Stimulated activated effector memory CD8-positive, alpha-beta T cell treated with anti-CD3 and anti-CD28 coated beads, Interleukin-12 subunit alpha, Interleukin-12 subunit beta, amount 100 ng/mL, for 72 hours (primary cell): ENCODE measurements at places on chromosomes 12 and 14.

- peak; percentile 31 for DNase-seq
Measured at GRCh38 chr12:6230321-6231110, 30.3 kb downstream of the CD9 start.

GRCh38 chr12:81465191-81465590 is 294.0 kb downstream of the PPFIA2 start:
- DNase-seq: no peak

GRCh38 chr12:52630599-52631200 is 12.3 kb upstream of the KRT73 start:
- no peak for DNase-seq

GRCh38 chr12:55815473-55815872 is 2.1 kb downstream of the SARNP start:
- DNase-seq: no peak

DNA sequence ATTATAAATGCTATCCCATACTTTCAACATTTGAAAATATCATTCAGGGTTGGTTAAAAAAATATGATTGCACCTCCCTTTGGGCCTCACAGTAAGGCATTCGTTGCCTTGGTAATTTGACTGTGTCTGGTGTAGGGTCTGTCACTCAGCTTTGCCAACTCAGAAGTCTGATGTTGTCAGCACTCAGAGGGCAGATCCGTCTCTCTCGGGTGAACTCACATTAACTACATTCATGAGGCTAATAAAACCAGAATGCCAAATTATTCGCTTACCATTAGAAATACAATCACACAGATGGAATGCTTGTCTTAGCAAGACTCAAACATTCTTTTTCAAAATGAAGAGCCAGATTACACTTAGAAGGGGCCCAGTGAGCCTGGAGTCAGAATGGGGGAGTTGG is 53.0 kb downstream of the NPAS3 start:
- no peak for DNase-seq

- DNase-seq: no peak
Measured at GRCh38 chr14:94653321-94653720, 41.1 kb downstream of the SERPINA3 start.

DNA sequence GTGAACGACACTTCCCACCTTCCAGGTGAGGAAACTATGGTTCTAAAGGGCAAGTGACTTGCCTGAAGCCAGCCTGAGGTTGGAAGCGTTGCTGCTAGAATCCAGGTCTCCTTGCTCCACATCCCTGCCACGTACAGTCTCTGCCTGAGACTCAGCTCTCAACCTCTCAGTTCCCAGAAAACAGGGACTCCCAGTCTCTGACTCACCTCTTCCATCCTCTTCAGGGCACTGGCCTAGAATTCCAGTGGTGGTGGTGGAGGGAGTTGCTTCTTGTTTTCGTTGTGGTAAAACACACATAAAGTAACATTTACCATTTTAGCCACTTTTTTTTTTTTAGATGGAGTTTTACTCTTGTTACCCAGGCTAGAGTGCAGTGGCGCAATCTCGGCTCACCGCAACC is 7.3 kb downstream of the GPR68 start:
- DNase-seq: no peak

GRCh38 chr14:67984274-67984673 is 164.7 kb downstream of the RAD51B start:
- no peak for DNase-seq

- DNase-seq: peak; percentile 71
Measured at GRCh38 chr12:49636979-49637755, 13.8 kb downstream of the PRPF40B start.

DNA sequence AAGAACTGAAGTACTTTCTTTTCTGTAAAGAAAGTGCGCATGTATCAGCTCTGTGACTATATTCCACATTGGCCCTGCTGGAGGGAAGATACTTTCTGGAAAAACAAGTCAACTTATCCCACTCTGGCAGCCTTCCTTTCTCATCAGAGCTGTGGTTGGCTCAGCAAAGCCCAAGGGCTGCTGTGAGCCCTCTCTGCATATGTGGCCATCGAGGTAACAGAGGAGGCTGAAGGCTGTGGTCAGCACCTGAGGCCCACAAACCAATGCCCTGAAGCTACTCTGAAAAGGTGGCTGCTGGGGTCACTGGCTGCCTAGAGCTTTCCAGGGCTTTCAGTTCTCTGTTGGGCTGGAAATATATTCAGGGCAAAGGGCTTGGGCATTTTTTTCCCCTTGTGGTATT is 70.8 kb upstream of the IGF1 start:
- DNase-seq: no peak

DNA sequence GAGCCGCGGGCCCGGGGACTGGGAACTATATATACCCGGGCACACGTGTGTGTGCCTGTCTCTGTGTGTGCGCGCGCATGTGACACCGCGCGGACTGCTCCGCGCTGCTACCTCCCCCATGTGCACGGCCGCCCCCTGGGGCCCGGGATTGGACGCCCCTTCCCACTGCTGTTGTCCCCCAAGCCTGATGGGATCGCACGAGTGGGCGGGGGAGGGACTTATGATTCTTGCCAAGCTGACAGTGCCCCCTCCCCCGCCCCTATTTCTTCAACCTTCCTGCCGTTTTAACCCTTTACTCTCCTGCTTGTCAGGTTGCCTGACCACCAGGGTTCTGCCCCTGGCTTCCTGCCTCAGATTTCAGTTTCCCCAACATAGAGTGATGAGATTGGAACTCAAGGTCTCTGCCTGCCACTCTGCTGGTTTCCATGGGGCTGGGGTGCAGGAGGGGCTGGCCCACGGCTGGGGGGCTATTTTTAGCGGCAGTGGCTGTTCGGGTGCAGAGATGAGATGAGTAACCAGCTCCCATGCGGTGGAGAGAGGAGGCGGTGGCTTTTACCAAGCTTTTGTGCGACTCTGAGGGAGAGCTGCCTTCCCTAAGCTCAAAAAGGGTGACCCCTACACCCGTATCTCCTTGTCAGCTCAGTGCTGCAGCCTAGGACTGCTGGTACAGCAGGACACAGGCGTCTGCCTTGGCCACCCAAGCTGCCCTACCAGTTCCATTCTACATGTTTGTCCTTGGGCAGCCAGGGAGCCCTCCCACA is at the start of gene DDN:
Gene DDN, minus strand, starts transcription at position 5 of the 761 bp plus-strand sequence. CDS start 88 bp downstream, outside the sequence.
- peak; percentile 28 for DNase-seq

- DNase-seq: no peak
Measured at GRCh38 chr14:60485598-60486251, at the start of gene C14orf39. Gene C14orf39, minus strand, starts transcription at chr14:60486063. Its CDS starts 985 bp downstream, at chr14:60485078.

GRCh38 chr14:99802301-99803105 is 9.3 kb downstream of the EML1 start:
- DNase-seq: no peak

- no peak for DNase-seq
Measured at GRCh38 chr12:107091381-107091780, 2.0 kb downstream of the CRY1 start.

GRCh38 chr14:88194531-88194930 is 128.5 kb downstream of the KCNK10 start:
- DNase-seq: no peak

GRCh38 chr12:68981516-68981915 is 48.5 kb upstream of the CPM start:
- no peak for DNase-seq

DNA sequence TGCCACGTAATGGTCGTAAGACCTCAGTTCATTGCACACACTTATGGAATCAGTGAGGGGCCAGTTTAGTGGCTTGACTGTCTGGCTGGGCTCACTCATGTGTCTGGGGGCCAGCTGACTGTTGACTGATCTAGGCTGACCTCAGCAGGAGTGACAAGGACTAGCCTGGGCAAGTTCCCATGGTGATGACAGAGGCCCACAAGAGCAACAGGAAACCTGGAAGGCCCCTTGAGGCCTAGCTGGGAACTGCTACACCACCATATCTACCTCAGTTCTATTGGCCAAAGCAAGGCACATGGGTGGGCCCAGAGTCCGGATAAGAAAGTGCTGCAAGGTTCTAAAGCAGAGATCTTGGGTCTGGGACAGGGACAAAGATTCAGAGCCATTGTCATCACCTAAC is 21.3 kb upstream of the RFLNA start:
- DNase-seq: no peak

- no peak for DNase-seq
Measured at GRCh38 chr14:52060080-52060479, 8.8 kb downstream of the NID2 start.

GRCh38 chr12:104603545-104603973 is 146.8 kb downstream of the CHST11 start:
- no peak for DNase-seq

DNA sequence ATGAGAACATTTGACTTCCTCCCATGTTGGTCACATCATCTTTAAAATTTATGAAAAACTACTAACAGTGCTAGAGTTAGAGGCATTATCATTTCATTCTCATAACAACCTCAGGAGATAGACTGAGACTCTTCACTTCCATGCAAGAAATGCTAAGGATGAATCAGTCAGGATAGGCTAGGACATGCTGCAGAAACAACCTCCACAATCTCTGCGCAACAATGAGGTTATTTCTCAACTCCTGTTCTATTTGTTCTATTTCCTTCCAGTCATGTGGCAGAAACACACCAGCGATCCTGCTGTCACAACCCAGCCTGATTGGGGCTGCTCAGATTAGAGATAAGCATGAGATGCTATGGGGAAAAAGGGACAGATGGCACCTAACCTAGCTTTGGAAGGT is 49.0 kb upstream of the TMEM263 start:
- no peak for DNase-seq

DNA sequence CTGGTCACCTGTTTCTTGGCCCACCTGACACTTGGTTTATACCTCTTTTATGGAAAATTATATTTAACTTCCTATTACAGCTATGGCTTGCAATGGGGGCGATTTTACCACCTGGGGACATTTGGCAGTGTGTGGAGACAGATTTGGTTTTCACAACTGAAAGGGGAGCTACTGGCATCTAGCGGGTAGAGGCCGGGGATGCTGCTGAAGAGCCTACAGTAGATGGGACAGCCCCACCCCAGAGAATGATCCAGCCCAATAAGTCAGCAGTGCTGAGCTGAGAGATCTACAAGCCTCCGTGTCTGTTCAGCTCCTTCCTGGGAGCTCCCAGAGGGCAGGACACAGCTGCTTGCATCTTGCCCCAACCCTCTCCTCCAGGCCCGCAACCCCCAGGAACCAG is 302.8 kb downstream of the CACNA1C start:
- no peak for DNase-seq

GRCh38 chr14:96554315-96554910 is 52.2 kb downstream of the PAPOLA start:
- DNase-seq: no peak

GRCh38 chr12:85679296-85679695 is 156.9 kb downstream of the RASSF9 start:
- no peak for DNase-seq

GRCh38 chr14:96181186-96182056 is 23.2 kb upstream of the BDKRB2 start:
- no peak for DNase-seq

- DNase-seq: no peak
Measured at GRCh38 chr12:76790564-76791552, 26.9 kb downstream of the ZDHHC17 start.

DNA sequence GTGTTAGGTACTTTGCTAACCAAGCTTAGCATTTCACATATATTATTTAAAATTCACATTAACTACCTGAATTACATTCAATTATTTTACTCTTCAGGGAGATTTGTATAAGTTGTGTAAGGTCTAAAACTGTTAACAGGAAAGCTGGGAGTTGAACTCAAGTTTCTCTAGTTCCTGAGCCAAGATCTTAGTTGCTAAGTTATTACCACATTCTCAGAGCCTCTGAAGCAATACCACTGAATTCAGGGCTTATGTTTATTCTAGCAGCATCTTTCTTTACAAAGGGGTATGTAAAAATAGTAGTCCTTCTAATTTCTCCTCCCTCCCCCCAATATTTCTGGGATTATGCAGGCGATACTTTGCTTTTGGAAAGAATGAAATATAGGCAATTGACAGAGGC is 786.8 kb downstream of the DIO2 start:
- DNase-seq: no peak

- DNase-seq: peak; percentile 43
Measured at GRCh38 chr14:104433401-104434213, 146.0 kb upstream of the C14orf180 start.

GRCh38 chr12:41966001-41966400 is 178.7 kb downstream of the GXYLT1 start:
- no peak for DNase-seq

DNA sequence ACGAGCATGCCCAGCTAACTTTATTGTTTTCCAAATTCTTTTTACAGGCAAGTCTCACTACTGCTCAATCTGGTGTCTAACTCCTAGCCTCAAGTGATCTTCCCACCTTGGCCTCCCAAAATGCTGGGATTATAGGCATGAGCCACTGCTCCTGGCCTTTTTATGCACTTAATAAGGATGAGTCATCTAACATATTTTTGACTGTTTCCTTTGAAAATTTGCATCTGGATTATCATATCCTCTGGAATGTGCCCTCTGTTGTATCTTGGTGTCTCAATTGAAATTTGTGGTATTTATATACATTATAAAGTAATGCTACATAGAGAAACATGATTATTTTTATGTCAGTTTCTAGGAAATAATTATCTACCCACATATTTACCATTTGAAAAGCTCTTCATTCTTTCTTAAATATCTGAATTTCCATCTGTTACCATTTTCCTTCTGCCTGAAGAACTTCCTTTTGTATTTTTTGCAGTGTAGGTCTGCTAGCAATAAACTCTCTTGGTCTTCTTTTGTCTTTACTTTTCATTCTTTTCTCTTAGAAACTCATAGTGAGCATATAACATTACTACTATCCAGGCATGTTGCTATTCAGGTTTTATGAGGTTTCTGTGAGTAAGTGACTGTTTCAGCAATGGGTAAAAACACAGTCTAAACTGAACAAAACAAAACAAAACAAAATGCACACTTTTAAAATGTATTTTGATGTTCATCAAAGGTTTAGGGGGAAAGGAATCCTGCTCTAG is 52.8 kb upstream of the CNOT2 start:
- DNase-seq: no peak

DNA sequence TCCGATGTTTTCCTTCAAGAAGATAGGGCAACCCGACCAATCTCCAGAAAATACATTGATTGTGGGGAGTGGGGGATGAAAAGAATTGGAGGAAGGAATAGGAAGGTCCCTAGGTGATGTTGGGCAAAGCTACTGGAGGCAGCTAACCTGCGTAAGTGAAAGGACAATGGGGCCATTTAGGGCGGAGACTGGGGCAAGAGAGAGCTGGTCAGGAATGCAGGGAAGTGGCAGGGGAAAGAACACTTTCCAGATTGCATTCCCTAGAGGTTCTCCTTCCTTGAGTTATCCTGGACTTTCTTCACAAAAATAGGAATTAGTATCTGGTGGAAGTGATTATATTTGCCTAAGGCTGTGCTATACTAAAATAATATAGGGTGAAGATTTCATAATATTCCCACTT is 151.8 kb upstream of the HMGA2 start:
- no peak for DNase-seq

DNA sequence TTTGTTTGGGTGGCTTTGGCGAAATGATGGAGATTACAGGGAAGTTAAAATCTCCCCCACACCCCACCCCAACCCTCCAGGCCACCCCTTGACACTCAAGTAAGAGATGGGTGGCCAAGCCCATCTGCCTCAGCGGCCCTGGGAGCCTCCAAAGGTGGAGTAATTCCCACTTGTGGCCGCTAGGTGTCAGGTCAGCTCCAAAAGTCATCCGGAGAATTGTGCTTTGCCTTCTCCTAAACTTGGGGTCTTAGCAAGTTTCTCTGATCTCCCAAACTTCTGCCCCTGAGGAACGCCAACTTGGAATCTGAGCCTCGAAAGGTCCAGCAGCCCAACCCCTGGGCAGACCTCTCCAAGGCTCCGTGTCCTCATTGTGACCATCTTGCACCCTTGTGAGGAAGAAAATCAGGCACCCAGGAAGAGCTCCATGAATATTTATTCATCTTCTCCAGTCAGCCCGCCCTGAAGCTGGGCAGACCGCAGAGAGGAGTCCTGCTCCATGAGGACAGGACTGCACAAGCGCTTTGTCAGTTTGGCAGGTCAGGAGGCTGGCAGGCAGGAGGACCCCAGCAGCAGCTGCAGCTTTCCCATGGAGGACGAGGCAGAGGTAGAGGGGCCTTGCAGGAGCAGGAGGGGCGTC is 46.7 kb downstream of the LRRC74A start:
- peak; percentile 59 for DNase-seq
